ENCODE measurements at places on chromosomes 2 and 18.

GRCh38 chr18:65326805-65327204 lies 424.0 kb upstream of the CDH7 start:
- no peak for DNase-seq

DNA sequence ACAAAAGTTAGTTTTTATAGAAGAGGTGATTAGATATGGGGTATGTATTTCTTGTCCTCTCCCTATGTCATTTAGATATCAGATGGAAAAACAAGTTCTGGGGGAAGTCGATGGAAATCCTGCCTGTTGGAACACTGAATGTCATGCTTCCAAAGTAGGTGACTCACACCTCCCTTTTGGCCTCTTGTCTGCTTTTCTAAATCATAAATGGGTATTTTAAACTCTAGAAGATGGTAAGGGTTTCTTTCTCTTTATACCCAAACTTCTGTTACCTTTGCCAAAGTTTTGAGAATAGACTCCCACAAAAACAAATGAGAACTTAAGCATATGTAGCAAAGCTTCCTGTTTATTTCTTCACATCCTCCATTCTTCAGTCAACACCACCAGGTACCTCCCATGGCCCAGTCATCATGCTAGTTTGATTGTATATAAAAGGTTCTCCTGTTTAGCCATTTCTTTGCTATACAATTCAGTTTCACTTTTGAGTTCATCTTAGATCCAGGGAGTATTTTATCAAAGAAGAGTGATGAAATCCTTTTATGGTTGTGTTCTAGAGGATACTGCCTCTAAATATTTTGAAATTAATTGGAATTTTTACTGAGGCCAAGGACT lies 63.9 kb downstream of the PRKRA start:
- no peak for DNase-seq

GRCh38 chr2:142825861-142826260 lies 51.6 kb upstream of the KYNU start:
- no peak for DNase-seq

- DNase-seq = no peak
These were observed 9.5 kb downstream of the DUSP19 start for GRCh38 chr2:183088061-183088460.

GRCh38 chr2:26430826-26431225 lies 29.1 kb downstream of the DRC1 start:
- no peak for DNase-seq

- DNase-seq = no peak
These were observed 40.6 kb downstream of the GPD2 start for GRCh38 chr2:156476850-156477206.

Data from CD4-positive, alpha-beta T cell treated with Interleukin-12 subunit alpha and Interleukin-12 subunit beta, for 1 hour (primary cell).